ENCODE measurements at places on chromosomes 2 and 18. TPM values are rescaled to one million over a fixed set of nuclear protein-coding genes. Genes with fewer than 3 reads are reported as not detected.

DNA sequence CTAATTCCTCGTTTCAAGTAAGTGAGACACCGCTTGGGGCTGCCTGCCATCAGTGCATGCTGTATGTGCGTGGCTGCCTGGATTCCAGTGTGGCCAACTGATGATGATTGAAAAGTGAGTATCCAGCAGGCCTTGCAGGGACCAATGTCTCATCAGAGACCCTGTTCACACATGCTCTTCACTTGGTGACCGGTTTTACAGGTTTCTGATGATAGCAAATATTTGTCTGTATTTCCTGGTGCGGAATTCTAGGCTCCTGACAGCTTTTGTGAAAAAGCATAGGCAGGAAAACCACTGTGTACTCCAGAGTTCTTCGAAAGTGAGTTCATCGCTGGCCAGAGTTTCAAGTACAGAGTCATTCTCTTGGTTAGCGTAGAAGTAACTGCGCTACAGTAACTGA is 13.8 kb upstream of the YWHAQ start:
- no peak for DNase-seq

GRCh38 chr2:68937346-68938055 is 15.2 kb downstream of the GKN2 start:
- DNase-seq = no peak

DNA sequence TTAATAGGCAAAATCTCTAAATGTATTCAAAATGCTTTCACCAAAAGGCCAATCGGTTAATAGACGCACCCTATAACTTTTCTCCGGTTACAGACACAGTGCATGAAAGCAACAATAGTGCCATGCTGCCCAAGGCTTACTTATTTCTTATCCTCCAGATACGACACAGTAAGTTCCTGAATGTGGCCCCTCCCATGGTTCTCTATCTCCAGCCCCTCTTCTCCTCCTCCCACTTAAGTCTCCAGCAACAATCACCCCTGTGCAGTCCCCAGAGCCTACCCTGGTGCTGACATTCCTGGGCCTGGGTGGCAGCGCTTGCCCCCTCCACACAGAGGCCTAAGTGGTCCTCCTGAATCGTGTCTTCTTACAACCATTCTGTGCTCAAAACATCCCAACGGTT is 3.6 kb downstream of the KIDINS220 start:
- no peak for DNase-seq

DNA sequence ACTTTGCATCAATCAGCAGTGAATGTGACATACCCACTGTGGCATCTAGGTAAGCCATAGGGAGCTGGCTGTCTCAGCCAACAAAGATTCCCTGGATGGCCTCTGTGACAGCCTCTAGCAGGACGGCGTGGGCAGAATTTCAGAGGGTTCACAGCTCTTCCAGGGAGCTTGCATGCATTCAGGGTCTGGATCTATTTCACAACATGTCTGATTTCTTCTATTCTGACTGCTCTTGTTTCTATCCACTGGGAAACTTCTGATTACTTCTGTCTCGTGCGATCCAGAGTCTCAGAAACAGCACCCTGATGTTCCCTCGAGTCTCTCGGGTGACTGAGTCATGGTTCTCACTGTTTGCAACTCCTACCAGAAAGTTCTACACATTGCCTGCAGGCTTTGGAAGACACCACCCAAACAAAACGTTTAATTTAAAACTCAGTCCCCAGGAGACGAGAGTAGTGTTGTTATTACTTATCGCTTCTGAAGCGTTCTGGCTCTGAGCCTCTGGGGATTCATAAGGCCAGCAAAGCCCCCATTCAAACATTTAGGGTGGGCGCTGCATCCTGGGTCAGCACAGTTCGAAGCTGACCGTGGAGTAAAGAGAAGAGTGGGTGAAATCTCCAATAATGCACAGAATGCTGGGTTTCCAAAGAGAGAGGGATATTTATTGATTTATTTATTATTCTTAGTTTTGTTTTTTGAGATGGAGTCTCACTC is 41.9 kb upstream of the ODC1 start:
- DNase-seq = no peak

DNA sequence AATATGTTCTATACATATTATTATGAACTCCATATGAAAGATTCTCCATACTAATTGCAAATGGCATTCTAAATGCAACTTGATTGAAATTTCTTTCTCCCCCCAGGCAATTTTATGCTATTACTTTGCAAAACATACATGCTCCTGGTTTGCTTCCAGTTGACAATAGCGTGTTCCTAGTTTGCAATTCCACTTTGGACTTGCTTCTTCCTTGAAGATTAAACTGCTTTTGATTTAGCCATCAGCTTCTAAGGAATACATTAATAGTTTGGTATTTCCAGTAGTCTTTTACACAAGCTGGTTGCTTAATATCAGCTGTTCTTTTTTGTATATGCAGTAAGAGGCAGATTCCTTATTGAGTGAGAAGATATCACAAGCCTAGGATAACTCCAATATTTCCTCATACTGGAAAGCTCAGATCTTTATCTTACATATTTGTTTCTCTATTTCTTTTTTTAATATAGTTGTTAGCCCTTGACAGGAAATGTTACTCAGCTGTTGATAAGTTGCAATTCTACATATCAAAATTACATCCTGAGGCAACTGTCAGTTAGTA is 1941.7 kb upstream of the LRRTM1 start:
- no peak for DNase-seq

DNA sequence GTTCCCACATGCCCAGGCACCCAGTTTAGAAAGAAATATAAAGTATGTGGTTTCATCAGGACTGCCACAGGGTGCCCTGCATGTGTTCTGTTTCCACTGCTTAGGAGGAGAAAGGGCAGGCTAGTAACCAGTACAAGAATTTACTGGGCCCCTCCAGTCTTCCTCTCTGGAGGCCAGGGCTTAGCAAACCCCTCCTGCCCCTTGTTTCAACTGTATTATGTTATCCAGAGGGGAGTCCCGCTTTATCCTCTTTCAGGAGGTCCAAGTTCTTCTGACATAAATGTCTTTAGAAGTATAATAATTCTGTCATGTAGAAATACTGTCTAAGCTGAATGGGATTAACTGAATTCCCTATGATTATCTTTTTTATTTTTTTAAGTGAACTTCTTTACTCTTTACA is 132.1 kb downstream of the WDSUB1 start:
- DNase-seq = no peak

DNA sequence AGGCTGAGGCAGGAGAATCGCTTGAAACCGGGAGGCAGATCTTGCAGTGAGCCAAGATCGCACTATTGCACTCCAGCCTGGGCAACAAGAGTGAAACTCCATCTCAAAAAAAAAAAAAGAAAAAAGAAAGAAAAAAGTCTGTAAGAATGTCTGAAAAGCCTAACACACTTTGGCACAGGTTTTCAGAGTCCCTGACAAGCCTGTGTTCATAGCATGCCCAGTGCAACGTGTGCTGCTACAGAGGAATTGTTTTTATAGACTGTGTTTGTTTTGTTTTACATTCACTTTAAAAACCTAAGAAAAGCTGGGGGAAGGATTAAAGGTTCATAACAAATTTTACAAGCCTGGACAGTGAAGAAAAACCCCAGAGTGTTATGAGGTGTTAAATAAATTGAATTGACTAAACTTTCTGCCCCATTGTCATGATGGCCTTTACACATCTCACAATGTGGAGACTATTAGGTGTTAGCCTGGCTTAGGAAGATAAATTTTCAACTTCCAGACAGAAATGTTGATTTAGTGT is 55.2 kb downstream of the RBM43 start:
- DNase-seq = no peak

DNA sequence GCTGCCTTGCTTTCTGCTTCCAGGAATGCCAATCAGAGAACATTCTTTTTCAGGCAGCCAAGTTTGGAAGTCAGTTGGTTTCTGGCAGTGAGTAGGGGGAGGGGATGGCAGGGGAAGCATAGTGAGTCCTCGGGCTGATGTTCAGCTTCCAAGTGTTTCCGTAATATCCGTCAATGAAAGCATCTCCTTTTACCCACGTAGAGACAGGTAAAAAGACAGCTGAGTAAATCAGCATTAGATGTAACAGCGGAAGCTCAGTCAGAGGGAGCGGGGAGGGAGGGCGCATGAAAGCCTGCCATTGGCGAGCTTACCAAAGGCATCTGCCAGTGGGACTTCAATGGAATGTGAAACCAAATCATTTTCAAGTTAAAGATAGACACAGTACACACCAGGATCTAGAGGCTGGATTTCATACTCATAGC is 117.1 kb upstream of the DTNA start:
- DNase-seq = no peak

GRCh38 chr2:45194596-45194995 is 185.3 kb upstream of the SIX2 start:
- DNase-seq = no peak

- DNase-seq = no peak
Measured at GRCh38 chr18:56851774-56852173, 200.6 kb downstream of the WDR7 start.

DNA sequence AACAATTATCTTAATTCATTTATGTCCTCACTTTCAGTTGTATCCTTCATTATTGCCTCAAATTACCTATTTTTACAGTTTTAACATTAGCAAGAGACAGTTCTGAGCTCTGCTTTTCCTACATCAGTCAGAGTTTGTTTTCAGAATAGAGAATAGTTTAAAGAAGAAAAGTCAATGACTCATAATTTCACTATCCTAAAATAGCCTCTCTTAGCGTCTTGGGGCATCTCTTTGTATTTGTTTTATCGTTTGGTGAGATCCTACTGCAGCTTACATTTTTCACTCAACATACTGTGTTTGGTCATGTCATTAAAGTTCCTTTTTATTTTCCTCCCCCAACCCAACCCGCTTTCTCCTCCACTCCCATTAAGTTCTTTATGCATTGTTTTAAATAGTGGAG is 3.8 kb downstream of the SEC11C start:
- DNase-seq = no peak

GRCh38 chr2:223837287-223838061 is at the start of gene AP1S3:
AP1S3 (minus strand) TSS chr2:223837582; CDS start chr2:223837450, 132 bp downstream.
- peak; percentile 55 for DNase-seq

GRCh38 chr2:113282747-113283533 is 4.2 kb upstream of the PAX8 start:
- no peak for DNase-seq

- peak; percentile 71 for DNase-seq
Measured at GRCh38 chr2:16625201-16625729, 40.4 kb downstream of the CYRIA start.

DNA sequence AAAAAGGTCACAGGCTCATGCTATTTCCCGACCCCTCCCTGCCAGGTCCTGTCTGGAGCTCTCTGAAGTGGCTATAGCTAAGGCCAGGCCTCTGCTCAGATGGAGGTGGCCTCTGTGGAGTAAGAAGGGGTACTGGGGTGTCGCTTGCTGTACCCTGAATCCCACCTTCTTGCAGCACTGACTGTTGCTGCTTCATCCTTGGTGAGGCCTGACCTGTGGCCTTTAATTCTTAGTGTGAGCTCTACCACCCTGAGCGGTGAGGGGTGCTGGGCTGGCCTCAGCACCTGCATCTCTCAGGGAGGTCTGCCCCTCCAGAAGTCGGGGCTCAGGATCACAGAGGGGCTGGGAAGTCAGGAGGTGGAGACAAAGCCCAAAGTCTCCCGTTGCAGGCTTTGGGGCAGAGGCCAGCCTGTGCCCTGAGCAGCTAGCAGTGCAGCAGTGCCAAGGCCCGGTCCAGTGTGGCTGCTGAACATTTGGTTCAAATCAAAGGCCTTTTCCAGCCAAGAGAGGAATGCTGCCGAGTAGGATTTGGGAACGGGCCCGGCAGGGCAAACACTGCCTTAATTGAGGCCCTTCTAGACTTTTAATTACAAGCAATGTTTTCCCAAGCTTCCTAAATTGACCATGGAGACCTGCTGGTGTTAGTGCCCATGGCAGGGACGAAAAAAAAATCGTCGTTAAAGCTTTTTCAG is 133.5 kb upstream of the HAAO start:
- DNase-seq = no peak

DNA sequence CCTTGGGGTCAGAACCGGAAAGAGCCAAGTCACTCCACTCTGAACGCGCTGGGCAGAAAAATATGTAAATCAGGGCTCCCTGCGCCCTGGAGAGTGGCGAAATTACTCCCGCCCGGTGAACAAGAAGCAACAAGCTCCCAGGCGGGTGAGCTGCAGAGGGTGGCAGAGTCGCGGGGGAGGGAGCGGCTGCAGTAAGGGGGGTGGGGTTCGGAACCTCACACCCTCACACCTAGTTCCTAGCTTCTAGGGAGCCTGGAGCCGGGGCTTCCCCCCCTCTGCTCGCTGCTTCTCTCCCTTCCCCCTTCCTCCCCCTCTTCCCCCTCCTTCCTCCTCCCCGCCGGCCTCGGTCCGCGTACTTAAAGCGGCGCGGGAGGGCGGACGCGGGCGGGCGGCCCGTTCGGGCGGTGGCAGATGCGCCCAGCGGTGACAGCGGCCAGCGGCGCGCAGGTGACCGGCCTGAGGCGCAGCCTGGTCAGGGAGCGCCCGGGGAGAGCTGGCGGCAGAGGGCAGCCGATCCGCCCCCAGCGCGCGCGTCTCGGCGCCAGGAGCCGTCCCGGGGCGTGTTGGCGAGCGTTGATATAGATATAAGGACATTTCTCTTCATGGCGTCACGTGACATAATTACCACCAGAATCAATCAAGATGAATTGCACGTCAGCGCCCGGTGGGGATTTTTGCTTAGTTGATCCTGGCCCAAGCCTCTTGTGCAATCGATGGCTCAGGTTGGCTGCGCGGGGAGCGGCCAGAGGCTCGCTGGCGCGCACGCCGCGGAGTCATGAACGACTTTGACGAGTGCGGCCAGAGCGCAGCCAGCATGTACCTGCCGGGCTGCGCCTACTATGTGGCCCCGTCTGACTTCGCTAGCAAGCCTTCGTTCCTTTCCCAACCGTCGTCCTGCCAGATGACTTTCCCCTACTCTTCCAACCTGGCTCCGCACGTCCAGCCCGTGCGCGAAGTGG is at the start of gene HOXD11:
Gene HOXD11 (plus strand): TSS at position 700 of the 959 bp plus-strand sequence. CDS start 76 bp downstream, at position 776.
- no peak for DNase-seq

DNA sequence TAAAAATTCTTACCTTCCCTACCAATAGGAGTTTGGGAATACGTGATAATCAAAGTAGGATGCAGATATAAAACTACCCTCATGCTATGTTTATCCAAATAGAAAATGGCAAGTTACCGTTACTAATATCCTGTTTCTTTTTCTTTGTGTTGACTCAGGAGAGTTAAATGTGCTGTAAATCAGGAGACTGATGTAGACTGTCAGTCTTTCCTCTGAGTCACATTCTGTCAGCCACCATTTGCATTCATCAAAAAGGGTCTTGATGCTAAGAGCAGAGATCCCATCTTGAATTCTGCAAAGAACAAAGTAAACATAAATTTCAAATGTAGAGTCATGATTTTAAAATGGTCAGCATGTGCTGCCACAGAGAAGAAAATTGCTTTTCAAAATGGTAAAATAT is 712.8 kb downstream of the SOCS6 start:
- DNase-seq = no peak

The HOXD12 gene
- not detected for total RNA-seq

The FIGN gene
- total RNA-seq = under 0.01 TPM

The ABCG5 gene
- under 0.01 TPM for total RNA-seq

The MOB4 gene
- total RNA-seq = 13.7 TPM

The ACMSD gene
- total RNA-seq = not detected

The CNDP2 gene
- total RNA-seq = 47.1 TPM

The HOXD3 gene
- not detected for total RNA-seq

The EMILIN2 gene
- 24.0 TPM for total RNA-seq

The ZC3H15 gene
- 16.4 TPM for total RNA-seq

The PRPF40A gene
- total RNA-seq = 152 TPM

The KCNIP3 gene
- 7.5 TPM for total RNA-seq

The FTCDNL1 gene
- total RNA-seq = 8.3 TPM

The PLGLB2 gene
- total RNA-seq = 0.54 TPM

The TGFA gene
- total RNA-seq = 0.27 TPM
